ENCODE measurements at places on chromosomes 6 and 20. TPM values are rescaled to one million over a fixed set of nuclear protein-coding genes. Genes with fewer than 3 reads are reported as not detected.

Gene C20orf202
- 0.92 TPM for polyA plus RNA-seq

GRCh38 chr20:47188540-47188939 lies 168.0 kb downstream of the ZMYND8 start:
- DNase-seq: no peak

DNA sequence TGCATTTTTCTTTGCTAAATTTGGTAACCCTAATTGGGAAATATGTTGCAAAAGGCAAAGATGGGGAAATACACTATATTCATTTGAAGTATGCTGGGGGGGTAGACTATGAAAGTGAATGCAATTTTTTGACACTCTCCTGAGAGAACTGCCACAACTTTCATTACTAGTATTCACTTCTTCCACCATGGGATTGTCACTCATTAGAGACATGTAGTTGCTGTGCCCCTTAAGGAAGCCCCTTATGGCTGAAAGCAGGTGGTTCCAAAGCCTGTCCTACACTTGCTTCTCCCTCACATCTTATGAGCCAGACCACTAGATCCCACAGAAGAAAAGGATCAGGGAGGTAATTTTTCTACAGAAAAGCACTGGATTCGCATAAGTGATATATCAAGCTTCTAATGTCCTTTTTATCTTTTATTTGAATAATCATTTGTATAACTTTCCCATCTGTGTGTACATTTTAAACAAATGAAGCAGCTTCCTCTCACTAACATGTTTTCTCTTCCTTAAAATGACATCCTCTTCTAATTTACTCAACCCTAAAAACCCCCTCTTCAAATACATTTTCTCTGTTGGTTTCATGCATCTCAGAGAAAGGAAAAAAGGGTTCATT lies 83.8 kb downstream of the GCLC start:
- DNase-seq: no peak

Gene ERVFRD-1
- polyA plus RNA-seq: not detected

Gene CTSZ
- polyA plus RNA-seq: 48.7 TPM

Gene UBE2C
- polyA plus RNA-seq: 36.0 TPM

GRCh38 chr6:99185525-99185924 lies 163.9 kb downstream of the FAXC start:
- no peak for DNase-seq

DNA sequence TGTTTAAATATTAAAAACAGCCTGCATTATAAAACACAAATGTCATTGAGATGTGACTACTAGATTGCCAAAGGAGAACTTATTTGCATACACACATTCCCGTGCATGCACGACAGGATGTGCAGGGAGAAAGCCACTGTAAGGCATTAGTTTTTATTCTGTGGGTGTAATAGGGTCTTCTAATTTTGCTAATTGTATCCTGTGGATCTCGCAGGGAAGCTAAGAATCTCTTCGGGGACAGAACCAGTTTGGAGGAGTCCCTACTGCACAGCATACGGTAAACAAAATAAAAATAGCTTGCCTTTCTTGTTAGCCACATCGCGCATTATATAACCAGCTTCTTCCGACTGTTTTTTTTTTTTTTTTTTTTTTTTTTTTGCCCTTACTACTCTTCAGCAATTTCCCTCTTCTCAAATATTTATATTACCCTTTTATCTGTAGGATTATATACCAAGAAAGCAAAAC lies 2.0 kb downstream of the ATXN1 start:
- DNase-seq: peak; percentile 73

Gene HSPA1L
- 6.1 TPM for polyA plus RNA-seq

GRCh38 chr6:90621581-90621980 lies 34.7 kb upstream of the MAP3K7 start:
- no peak for DNase-seq

- DNase-seq: peak; percentile 17
These were observed 182.3 kb upstream of the RALGAPA2 start for GRCh38 chr20:20894753-20895152.

Gene BMP2
- polyA plus RNA-seq: 6.2 TPM

Gene RAD21L1
- not detected for polyA plus RNA-seq

Gene TGIF2
- 20.6 TPM for polyA plus RNA-seq

DNA sequence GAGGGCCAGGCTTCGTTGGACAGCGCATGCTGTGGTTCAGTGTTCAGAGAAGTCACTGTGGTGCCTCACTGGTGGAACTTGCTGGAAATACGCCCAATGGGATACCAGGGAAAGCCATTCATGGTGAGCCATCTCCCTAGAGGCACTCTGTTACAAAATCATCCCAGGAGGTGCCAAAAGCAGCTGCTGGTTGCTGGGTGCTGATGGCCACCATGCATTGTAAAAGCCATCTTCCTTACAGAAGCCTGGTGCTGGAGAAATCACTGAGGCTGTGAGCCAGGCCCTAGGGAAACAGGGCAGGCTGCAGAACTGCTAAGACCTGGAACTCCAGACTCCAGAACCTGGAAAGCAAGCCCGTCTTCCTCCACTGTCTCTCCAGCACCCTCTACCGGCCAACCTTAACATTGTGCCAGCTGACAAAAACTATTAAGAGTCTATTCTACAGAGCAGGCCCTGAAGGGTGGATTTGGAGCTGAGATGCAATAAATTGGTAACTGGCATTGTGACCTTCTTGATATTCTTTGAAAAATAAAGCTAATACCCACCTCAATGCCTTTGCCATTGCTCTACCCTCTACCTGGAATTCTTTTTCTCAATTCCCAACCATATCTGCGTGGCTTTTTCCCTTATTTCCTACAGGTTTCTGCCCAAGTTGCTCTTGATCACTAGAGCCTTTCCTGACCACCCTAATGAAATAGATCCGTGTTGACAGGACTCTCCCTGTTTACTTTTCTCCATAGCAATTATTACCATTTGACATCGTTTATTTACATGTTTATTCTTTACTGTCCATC lies 18.5 kb downstream of the SNRPB start:
- DNase-seq: peak; percentile 83

DNA sequence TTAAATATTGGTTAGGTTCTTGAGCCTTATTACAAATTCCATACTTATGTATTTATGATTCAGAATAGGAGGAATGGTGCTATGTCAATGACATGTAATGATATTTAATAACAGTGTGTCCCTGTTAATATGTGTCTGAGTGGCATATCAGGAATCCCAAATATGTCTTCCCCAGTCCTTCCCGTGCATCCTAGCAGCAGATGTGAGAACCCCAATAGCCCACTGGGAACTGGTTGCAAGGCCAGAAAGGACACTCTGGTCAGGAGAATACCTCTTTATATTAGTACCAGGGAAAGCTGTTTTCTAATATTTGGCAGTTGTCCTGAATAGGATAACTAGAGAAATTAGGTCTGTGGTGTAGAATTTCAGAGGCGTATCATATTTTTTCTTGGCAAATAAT lies 159.1 kb upstream of the PDE7B start:
- DNase-seq: no peak

Gene RSPH9
- polyA plus RNA-seq: 7.1 TPM

GRCh38 chr6:78580923-78581322 lies 286.4 kb upstream of the IRAK1BP1 start:
- DNase-seq: no peak

DNA sequence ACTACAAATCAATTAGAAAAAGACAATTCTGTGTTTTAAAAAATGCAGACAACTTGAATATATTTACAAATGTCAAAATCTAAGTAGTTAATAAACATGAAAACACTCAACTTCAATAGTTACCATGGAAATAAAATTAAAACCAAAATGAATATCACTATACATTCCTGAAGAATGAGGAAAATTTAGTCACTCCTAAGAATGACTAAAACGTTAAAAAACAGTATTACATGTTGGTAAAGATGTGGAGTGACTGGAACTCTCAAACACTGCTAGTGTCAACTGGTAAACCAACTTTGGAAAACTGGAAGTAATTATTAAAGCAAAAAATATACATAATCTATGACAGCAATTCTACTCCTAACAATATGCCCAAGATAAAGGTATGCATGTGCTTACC lies 36.3 kb downstream of the AHI1 start:
- no peak for DNase-seq

- DNase-seq: peak; percentile 49
These were observed 21.8 kb upstream of the LRRN4 start for GRCh38 chr20:6075428-6076219.

DNA sequence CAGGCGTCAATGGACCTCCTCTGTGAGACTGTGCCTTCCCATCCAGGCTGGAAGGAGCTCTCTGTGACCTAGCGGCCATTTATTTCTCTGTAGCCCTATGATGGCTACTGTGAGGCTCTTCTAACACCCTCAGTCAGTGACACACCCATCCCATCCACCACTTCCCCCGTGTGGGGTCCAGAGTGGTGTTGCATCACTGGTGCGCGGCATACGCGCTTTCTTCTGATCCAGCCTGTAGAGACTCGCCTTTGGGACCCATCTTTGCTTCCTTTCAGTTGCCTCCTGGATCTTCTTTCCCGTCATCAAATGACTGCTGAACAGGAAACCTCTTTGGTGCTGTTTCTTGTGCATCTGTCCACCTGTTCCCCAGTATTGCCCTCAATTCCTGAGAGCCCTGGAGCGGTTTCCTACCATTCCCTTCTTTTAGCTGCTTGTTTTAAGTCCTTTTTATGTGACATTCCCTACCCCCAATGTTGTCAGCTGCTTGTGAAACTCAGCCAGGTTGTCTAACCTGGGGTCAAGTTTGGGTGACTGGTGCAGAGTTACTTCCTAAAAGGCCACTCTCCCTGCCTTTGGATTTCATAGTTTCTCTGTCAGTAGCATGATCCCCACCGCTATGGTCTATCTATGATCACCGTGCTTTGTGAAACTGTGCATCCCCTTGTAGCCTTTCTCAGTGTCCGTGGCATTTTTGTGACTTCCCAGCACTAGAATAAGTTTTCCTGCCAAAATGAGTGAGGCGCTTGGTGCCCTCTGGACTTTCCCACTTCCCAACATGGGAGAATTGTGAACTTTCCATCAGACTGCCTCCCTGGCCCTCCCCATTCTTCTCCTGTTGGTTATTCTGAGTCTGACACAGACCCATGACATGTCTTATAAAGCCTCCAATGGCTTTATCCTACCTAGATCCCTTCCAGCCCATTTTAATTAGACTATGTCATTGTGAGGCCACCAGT lies 5.7 kb downstream of the PRR3 start:
- no peak for DNase-seq

DNA sequence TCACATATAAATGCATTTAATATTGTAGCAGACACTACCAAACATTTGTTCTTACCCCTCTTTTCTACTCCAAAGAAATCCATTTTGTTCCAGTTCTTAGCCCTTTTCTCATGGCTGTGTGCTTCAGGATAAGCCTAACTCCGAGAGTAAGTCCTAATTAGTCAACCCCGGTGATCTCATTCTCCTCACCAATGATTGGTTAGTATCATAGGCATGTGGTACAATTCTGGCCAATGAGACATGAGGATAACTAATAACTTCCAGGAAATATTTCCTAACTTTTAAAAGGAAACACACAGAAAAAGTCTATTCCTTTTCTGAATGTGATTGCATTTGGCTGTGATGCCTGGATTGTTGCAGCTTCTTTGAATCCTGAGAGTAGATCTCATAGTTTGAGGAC lies 116.0 kb downstream of the GPR63 start:
- no peak for DNase-seq

Gene VSX1
- polyA plus RNA-seq: 0.90 TPM

Gene CD164
- 85.2 TPM for polyA plus RNA-seq

DNA sequence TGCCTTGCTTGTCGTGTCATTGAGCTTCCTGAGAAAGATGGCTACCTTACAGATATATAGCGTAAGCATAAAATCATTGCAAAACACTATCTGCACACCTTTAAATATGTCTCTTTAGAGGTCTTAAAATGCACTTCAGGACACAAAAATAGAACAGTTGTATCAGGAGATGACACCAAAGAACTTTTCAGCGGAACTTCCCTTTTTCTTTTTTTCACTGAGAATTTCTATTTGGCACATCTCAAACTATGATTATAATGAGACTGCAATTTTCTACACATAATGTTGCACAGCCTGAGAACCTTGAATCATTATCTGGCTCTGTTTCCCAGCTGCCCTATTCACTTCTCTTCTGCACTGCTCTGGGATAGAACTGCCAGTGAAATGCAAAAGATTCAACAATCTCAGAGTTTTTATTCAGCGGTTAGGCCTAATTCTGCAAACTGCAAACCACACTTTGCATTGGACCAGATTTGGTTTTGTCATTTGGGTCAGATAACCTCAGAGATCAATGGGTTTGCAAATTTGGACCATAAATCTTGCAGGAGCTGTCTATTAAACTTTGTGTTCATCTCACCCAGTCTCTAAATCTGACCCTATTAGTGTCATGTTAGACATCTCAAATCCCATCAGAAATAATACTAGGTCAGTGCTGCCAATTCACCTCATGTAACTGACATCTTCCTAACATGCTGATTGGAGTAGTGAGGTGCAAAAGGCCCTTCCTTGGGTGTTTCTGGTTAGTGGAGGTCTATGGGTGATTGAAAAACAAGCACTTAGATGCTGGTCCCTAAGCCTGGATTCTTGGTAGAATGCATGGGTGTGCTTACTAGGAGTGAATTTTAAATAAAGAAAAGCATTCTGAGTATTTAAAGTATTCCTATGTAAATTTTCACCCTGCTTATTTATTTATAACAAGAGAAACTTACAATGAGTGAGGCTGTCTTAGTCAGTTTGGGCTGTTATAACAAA lies 382.7 kb downstream of the UTRN start:
- no peak for DNase-seq

DNA sequence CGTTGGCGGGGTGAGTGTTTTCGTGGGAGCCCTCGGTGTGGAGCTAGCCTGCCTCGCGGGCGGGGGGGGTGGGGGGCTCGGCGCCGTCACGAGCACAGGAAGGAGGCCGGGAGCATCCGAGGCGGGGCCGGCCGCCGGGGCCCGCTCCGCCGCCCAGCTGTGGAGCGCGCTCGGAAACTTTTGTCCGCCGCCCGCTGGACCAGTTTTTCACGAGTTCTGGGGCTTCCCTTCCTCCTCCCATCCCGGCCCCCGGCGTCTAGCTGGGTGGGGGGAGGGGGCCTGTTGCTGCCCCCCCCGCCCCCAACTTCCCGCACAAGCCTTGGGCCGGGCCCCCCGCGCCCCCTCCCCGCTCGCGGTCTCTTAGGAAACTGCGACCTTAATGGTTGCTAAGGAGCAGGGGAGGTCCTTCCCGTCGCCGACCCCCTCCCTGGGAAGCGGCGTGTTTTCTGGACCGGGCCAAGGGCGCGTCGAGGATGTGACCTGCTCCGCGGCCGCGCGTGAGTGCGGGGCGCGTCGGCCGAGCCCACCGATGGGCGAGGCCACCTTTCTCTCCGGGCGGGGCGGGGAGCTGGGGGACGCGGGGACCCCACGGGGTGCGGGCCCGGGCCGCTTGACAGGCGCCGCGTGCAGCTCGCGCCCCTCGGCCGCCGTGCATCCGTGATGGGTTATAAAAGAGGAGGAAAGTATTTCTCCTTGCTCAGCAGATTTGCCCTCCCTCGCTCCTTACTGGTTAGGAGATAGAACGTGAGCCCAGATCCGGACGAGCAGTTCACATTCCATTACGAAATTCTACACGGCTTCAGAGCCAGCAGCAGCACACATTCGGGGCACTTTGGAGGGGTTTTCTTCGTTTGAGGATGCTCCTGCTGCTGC lies 1.4 kb downstream of the RREB1 start:
- DNase-seq: peak; percentile 68

Gene COL9A3
- polyA plus RNA-seq: 38.6 TPM

- no peak for DNase-seq
These were observed 86.0 kb upstream of the SALL4 start for GRCh38 chr20:51888291-51888690.

GRCh38 chr6:106981926-106982325 lies 7.4 kb upstream of the CD24 start:
- DNase-seq: no peak

Gene RSPO3
- polyA plus RNA-seq: 3.4 TPM
